Endothelial cell of umbilical vein (primary cell): ENCODE measurements at places on chromosomes 7 and 10. TPM values are rescaled to one million over a fixed set of nuclear protein-coding genes. Genes with fewer than 3 reads are reported as not detected.

ZNF138 gene
- 3.3 and 4.4 TPM in 2 replicates for total RNA-seq

AKR1B15 gene
- total RNA-seq, result not detected in 2 replicates

FZD8 gene
- total RNA-seq, result 9.1 and 11.1 TPM in 2 replicates

PNLIPRP2 gene
- not detected in 2 replicates for total RNA-seq

TAS2R4 gene
- total RNA-seq, result 0.88 and 1.4 TPM in 2 replicates

PRSS37 gene
- not detected in 2 replicates for total RNA-seq

TMEM176B gene
- not detected in 2 replicates for total RNA-seq
